Renal pelvis (tissue), 12 donors: ENCODE measurements at places on chromosomes 11 and 22.

GRCh38 chr22:48057116-48057835 lies 1294.8 kb downstream of the TBC1D22A start:
- no peak for DNase-seq

- DNase-seq: no peak
These were observed at the start of gene RFPL2 for GRCh38 chr22:32204856-32205722. RFPL2 (minus strand) TSS chr22:32205073; CDS start chr22:32202451, 2,622 bp downstream.

GRCh38 chr11:126279191-126279590 lies 3.7 kb upstream of the TIRAP start:
- no peak for DNase-seq

DNA sequence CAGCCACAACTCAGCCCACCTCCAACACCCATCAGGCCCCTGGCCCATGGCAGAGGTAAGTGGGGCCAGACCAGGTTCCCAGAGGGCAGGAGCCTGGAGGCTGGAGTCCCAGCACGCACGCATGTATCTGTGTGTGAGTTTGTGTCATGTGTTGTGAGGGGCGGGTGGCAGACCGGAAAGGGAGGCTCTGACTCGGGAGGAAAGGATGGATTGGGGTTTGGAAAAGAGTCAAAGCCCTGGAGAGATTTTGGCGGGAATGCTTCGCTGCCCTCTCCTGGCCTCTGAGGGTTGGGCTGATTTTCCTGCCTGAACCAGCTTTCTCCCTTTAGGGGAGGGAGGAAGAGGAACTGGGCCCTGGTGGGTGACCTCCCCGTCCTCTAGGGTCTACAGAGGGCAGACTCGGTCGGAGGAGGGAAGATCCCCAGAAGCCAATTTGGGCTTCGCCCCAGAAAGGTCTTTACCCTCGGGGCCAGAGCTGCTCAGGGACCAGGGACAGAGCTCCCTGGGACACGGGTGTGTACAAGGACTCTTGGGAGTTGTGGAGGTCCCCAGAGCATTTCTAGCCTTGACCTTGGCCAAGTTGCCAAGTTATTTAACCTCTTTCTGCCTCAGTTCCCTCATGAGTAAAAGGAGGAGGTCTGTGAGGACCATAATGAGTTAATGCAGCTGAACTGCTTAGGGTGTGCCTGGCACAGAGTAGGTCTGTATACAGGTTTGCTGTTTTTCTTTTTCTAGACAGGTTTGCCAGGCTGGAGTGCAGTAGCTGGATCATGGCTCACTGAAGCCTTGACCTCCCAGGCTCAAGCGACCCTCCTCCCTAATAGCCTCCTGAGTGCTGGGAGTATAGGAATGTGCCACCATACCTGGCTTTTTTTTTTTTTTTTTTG lies 6.9 kb downstream of the C11orf68 start:
- DNase-seq: peak; percentile 55
